ENCODE measurements at places on chromosomes 11 and 22. TPM values are rescaled to one million over a fixed set of nuclear protein-coding genes. Genes with fewer than 3 reads are reported as not detected.

The OR51A2 gene
- not detected for total RNA-seq

DNA sequence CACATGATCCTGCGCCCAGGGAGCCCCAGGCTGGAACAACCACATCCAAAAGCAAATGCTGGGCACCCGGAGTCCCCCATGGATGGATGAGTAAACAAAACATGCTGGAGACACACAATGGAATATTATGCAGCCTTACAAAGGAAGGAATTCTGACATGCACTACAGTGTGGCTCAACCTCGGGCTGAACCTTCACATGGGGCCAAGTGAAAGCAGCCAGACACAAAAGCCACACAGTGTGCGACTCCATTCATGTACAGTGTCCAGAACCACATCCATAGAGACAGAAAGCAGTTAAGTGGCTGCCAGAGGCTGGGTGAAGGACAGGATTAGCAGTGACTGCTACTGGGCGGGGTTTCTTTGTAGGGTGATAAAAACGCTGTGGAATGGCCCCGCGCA lies 10.1 kb downstream of the POLR3H start:
- H3K4me1 ChIP-seq: no peaks in the 10 kb centered on the region
- H3K36me3 ChIP-seq: no peaks in the 10 kb centered on the region
- H3K4me3 ChIP-seq: no peak overlapping the region
- no peak for DNase-seq

DNA sequence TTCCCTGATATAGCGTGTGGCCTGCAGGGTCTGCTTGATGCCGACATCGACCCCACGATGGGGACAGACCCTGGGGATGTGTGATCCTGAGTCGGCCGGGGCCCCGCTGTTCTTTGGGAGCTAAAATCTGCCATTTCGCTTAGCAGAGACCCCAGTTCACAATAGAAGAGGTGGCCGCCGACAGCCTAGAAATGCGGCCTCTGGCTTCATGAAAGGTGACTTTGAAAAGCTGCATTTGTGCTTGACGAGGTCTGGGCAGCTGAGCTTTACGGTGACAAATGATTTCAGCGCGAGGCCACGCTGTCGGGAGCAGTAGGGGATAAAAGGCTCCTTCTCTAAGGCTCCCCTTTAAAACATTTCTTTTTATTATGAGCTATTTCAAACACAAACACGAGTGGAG lies 71.7 kb downstream of the RPS6KA4 start:
- no peaks in the 10 kb centered on the region for H3K27me3 ChIP-seq
- no peak overlapping the region for H3K27ac ChIP-seq
- no peak overlapping the region for H3K4me3 ChIP-seq
- H3K4me1 ChIP-seq: no peaks in the 10 kb centered on the region

DNA sequence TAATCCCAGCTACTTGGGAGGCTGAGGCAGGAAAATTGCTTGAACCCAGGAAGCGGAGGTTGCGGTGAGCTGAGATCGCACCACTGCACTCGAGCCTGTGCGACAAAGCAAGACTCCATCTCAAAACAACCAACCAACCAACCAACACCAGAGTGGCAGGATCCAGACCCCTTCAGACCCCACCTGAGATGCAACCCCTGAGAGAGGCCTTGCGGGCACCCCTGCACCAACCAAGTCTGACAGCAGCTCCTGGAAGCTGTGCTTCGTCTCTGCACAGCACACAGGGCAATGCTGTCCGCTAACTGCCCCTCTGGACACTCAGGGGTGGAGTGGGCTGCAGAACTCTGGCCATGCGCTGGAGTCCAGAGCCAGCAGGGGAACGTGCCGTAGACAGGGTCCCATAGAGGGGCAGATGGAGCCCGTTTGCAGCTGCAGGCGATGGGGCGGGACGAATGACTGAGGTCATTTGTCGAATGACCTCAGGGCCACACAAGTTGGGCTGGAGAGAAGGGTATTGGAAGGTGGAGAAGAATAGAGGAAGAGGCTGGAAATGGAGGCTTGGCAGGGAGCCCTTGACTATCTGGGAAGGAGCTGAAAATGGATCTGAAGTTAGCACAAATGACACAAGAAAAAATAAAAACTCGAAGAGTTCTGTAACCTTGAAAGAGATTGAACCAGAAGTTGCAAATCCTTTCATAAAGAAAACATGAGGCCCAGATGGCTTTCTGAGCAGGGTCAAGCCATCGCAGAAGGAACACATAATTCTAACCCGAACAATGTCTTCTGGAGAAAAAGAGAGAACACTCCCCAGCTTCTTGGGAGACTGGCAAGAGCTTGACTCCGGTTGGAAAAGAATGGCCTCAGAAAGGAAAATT lies 199.7 kb downstream of the CTTN start:
- no peaks in the 10 kb centered on the region for H3K4me1 ChIP-seq
- H3K36me3 ChIP-seq: no peaks in the 10 kb centered on the region

Data from uterus (tissue), 4 donors.